Left ventricle myocardium inferior (tissue), 1 donor: ENCODE measurements at places on chromosomes 16 and 17. TPM values are rescaled to one million over a fixed set of nuclear protein-coding genes. Genes with fewer than 3 reads are reported as not detected.

- no peak for DNase-seq
Observed at GRCh38 chr17:18055597-18055996, 16.4 kb downstream of the GID4 start.

GRCh38 chr17:53942436-53942835 lies 119.7 kb downstream of the KIF2B start:
- no peak for DNase-seq

GRCh38 chr17:36614933-36615332 lies 13.6 kb downstream of the MRM1 start:
- no peak for DNase-seq

GRCh38 chr16:79359082-79359481 lies 241.5 kb downstream of the MAF start:
- DNase-seq, result no peak

GRCh38 chr17:45409659-45410076 lies 23.0 kb downstream of the ARHGAP27 start:
- no peak for DNase-seq

Gene HOXB7
- total RNA-seq, result 0.16 TPM
